ENCODE measurements at places on chromosomes 13 and 19.

- DNase-seq = no peak
These were observed 1.1 kb upstream of the MED26 start for GRCh38 chr19:16628984-16629691.

DNA sequence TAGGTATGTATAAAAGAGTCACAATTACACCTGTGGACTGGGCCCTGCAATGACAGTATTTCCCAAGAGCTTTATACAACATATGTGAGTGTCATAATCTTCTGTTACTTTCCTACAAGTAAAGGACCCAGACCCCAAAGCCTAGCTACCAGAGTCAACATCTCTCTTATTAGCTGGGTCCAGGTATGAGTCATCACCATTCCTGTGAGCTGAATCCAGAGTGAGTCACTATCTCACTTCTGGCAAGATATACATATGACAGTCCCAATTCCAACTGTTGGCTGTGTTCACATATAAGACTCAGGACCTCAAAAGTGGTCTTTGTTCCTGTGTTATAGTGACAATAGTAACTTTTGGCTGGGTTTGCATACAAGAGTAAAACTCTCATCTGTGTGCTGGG is 46.7 kb downstream of the ZNF729 start:
- no peak for DNase-seq

- no peak for DNase-seq
These were observed 577 bp downstream of the ZNF181 start for GRCh38 chr19:34734537-34735103.

GRCh38 chr13:88042489-88042888 is 371.3 kb downstream of the SLITRK5 start:
- no peak for DNase-seq

DNA sequence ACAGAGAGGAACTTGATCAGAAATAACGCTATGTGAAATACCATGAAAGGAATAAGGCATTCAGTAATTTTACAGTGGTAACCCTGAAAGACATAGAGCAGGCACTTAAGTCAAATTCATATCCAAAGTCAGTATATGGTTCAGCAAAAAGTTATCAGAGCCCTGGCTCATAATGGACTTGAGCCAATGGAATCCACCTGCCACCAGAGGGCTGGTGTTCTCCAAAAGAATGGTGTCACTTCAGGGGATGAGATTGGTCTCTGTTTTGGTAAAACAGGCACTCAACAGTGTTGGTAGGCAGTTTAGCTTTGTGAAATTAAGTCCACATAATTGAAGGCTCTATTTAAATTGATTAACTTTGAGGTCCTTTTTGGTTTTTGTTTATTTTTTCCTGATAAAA is 93.9 kb downstream of the LIG4 start:
- no peak for DNase-seq

GRCh38 chr19:33175886-33176669 is 18.1 kb upstream of the LRP3 start:
- DNase-seq = no peak

DNA sequence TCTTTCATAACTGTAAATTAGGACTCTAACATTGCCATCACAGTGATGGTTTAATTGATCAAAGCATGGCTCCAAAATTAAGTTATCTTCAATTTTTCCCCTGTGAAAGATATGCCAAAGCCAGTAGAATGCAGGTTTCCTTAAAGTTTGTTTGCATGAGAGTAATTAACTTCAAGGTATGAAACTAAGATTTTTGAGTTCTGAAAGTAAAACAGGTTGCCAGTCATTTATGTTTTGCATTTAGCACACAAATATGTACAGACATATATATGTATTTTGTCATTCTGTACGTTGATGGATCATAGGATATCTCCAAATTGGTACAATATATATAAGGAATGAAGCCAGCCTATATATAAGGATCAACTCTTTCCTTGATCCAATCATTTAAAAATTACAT is 23.6 kb upstream of the NDFIP2 start:
- no peak for DNase-seq

- no peak for DNase-seq
These were observed 15.1 kb downstream of the PCDH8 start for GRCh38 chr13:52833296-52833875.

- DNase-seq = no peak
These were observed 2.8 kb downstream of the MAST1 start for GRCh38 chr19:12841094-12841493.

DNA sequence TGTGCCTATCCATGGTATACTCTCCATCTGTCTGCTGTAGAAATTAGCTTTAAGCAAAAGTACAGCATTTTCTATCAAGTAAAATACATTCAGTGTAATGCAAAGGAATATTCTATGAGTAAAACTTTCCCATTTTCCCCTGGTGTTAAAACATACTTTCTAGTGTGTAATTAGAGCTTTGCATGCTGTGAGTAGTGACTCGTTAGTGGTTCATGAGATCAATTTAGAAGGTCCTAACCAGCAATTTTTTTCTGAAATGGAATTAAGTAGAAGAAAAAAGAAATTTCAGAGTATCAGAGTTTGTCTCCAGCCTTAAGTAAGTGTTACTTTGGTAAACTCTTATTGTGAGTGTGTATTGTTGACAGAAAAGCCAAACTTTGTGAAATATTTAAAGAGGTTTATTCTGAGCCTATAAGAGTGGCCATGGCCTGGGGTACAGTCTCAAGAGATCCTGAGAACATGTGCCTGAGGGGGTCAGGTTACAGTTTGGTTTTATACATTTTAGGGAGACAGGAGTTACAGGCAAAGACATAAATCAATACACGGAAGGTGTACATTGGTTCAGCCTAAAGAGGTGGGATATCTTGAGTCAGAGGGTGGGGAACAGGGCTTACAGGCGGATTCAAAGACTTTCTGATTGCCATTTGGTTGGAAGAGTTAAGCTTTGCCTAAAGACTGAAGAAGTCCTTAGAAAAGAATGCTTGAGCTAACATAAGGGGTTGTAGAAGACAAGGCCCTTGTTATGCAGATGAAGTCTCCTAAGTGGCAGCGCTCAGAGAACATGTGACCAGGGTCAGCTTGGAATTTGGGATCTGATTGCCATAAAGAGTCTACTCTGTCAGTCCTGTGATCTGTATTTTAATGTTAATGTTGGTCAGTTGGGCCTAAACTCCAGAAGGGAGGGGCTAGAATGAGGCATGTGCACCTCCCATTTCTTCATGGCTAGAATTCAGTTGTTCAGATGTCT is 25.5 kb downstream of the FAM187B start:
- no peak for DNase-seq

DNA sequence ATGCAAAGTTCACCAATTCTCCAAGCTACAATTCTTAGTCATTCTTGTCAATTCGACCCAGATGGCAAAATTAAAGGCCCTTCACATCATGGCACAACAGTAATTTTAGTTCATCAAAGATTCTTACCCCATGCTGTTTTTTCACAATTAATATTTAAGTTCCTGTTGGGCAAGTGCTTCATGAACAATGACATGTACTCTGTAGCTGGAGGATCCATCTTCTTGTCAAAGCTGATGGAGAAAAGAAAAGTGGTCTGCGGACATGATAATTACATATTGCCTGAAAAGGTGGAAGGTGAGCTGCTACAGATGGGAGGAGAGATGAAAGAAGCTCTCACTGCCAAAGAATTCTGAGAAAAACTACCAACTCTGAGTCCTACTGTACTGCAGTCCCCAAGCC is 1370.3 kb upstream of the SLC10A2 start:
- no peak for DNase-seq

GRCh38 chr13:101417043-101417406 is 717 bp upstream of the NALCN start:
- DNase-seq = no peak

DNA sequence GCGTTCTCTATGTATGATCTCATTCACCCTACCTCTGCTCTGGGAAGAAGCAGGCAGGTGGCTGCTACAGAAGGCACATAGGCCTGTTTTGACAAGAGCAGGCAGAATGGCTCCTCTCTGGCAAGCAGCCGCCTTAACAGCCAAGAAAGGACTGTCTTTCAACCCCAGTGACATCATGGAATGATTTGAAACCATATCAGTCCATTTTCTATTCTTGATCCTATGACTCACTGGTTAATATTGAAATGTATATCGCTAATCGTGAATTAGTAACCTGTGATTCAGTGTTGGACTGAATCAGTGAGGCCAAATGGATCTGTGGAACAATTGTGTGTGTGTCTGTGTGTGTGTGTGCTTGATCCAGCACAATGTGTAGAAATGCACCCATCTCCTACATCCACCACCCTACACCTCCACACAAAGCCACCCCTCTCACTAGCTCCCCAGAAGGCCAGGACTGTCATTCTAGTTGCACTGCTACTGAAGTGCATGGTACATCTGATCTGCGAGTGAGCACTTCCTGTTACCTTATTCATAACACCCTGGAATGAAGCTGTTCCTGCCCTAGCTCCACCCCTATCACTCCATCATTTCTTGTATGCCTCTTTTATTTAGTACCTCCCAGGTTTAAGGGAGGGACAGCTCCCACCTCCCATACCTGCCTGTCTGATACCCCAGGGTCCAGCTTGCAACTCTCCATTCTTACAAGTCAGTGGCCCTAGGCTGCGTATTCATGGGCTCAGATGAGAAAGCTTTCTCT is 460.0 kb downstream of the FOXO1 start:
- DNase-seq = no peak

- no peak for DNase-seq
These were observed 223.1 kb downstream of the NBEA start for GRCh38 chr13:35165205-35165604.

GRCh38 chr19:4401769-4402170 is 670 bp upstream of the CHAF1A start:
- no peak for DNase-seq

DNA sequence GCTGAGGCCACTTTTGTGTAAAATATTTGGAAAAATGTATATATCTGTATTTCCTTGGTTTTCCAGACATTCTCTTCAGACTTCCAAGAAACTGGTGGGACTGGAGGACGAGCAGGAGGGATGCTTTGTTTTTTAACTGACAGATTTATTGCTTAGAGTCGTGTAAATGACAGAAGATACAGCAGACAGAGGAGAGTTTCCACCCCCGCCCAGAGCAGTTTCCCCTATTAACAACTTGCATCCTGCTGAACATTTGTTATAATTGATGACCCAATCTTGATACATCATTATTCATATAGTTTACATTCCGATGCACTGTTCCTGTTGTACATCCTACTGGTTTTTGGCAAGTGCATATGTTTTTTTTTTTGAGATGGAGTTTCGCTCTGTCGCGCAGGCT is 7.1 kb upstream of the DOCK6 start:
- DNase-seq = no peak

- DNase-seq = no peak
These were observed 47.1 kb upstream of the CNMD start for GRCh38 chr13:52786766-52787165.

DNA sequence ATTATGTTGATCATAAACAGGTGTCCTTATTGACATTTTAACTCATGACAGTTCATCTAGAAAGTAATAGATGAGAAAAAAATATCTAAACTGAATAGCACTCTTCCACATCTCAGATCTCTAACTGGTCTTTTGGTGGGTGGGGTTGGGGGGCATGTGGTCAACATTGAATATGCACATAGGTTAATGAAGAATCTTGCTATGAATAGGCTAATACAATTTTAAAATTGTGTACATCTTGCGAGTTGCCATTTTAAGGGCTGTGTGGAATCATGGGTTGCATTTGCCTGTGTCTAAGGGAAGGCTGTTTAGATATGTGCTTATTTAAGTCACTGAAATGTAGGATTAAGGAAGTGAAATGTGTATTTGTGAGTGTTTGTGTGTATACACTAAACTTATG is 346.0 kb downstream of the ITGBL1 start:
- no peak for DNase-seq

- no peak for DNase-seq
These were observed 31.3 kb upstream of the CEBPA start for GRCh38 chr19:33333642-33334041.

- DNase-seq = no peak
These were observed 6.3 kb downstream of the VSTM2B start for GRCh38 chr19:29532097-29532496.

GRCh38 chr13:28220166-28220565 is 81.8 kb downstream of the PAN3 start:
- no peak for DNase-seq

DNA sequence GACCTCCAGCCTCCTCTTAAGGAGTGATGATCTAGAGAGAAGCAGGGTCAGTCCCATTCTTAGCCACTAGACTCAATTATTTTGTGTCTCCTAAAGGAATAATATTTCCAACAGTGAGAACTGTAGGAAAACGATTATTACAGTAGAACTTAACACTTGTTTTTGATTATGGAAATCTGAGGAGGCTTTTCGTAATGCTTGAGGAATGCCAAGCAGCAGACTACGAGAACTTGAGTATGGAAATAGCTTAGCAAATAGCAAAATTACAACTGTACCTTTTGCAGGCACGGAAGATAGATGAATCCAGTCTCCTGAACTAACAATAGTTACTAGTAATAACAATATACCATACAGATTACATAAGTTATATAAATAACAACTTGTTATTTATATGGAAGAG is 12.2 kb downstream of the BRD4 start:
- DNase-seq = no peak

DNA sequence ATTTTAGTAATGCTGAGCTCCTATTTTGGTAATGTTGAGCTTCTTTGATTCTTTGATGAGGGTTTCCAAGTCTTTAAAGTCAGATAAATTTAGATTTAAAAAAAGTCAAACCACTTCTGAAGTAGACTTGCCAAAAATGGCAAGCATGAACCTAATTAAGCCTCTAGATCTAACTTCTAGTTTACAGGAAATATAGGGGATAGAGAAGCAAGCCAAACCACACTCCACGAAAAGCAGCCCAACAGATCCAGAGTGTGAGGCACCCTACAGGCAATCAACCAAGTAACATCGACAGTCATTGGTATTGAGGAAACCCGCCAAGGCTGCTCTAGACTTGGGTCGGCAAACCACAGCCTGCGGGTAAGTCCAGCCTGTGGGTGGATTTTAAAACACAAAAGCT is 3.7 kb downstream of the GGACT start:
- DNase-seq = no peak

DNA sequence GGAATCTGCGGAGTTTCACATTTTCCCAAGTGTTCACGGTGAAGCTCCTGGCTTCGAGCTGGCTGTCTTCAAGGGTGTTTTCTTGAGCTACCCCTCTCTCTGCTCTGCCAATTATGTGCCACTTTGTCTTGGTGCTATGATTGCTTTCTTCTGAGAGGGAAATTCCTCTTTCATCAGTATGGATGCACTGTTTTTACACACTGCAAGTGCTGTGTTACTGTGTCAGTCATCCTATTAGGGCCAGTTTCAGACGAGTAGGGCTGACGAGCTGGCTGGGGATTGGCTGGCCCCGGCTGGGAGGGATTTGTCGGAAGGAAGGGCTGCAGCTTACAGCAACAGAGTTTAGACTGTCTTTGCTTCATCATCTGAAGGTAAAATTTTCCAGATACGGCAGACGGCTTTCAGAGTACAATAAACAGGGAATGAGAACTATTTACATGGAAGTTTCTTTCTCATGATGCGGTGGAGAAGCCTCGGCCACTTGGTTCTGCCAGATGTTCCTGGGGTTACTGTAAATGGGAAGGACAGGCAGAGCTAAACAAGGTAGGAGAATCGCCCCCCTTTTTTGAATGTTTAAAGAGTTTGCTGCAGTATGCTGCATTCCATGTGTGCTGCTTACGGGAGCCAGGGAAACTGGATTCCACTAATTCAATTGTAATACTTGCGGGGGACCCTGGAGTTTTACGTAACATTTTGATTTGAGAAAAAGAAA is at the start of gene MBNL2:
MBNL2 (plus strand) TSS at position 345 of the 712 bp plus-strand sequence. CDS start 53,903 bp downstream, outside the sequence.
- no peak for DNase-seq

GRCh38 chr19:51084505-51084904 is 1.8 kb upstream of the KLK14 start:
- DNase-seq = no peak

- DNase-seq = no peak
These were observed 12.5 kb downstream of the PBX4 start for GRCh38 chr19:19606021-19606420.

Measured in cortex of kidney (tissue), 1 donor.